AG04450 (cell line): ENCODE measurements at places on chromosomes 12 and 14. TPM values are rescaled to one million over a fixed set of nuclear protein-coding genes. Genes with fewer than 3 reads are reported as not detected.

DNA sequence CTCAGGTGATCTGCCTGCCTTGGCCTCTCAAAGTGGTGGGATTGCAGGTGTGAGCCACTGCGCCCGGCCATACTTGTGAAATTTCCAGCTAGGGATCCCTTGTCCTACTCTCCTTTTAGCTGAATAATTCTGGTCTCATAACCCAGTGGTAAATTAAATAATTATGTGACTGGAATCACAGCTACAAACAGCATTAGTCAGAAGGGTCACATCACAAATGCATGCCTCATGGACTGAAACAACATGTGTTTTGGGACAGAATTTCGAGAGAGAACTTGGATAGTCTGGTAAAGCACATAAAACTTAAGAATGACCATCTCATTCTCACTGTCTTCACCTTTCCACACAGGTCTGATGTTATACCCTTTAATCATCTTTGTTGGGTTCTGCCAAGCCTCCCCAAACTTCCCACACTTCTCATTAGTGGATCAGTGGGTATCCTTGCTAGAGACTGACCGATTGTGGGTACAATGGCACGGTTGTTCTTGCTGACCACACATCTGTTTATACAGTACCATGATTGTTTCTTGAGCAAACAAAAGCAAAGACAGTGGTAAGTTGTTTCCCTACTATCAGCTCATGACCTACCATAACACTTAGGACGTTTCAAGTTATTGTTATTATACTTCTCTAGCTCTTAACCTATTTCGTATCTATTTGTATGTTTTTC is 5.1 kb downstream of the GPRC5D start:
- DNase-seq: no peak

DNA sequence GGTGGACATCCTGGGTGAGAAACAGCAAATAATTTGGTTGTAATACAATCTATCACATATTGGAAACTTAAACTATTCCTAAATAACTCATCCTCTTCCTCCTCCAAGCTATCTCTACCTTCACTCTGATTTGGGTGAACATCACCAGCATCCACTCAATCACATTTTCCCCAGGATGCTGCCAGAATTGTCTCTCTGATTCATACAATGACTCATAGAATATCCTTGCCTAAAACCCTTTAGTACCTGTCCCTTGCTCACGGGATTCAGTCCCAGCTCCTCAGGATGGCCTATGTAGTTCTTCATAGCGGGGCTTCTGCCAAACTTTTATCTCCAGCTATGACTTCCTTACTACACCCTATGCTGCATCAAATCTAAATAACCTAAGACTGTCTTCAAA is 146.8 kb downstream of the EMP1 start:
- no peak for DNase-seq

DNA sequence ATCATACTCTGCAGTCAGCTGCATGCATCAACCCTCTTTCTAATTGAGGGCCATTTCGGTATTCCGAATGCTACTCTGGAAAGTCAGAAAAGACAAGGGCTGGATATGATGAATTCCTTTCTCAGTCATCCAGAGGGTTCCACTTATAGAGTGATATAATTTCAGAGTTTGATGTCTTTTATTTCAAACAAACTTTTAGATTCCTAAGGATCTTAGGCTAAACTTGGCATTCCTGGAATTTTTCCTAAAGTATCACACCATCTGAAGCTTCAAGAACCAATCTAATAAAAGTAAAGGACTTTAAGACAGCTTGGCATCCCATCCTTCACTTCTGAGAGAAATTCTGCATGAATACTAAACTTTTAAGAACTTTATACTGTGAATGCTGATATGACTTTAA is 69.3 kb upstream of the KCNJ8 start:
- DNase-seq: no peak

DNA sequence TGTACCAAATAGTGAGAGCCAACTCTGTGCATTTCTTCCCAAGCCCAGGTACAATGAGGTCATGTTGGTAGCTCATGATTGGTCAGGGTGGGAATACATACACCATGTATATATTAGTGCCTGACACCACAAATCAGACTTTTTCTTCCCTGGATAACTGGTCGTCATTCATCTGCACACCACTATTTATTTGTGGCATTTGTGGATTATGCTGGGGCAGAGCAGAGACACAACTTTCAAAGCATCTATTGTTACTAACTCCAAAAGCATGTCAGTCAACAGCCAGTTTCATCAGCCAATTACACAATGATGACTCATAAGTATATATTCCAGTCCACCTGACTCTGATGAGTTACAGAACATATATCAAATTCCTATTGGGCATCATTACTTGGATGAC is 181.7 kb downstream of the ADAMTS20 start:
- peak; percentile 18 for DNase-seq

DNA sequence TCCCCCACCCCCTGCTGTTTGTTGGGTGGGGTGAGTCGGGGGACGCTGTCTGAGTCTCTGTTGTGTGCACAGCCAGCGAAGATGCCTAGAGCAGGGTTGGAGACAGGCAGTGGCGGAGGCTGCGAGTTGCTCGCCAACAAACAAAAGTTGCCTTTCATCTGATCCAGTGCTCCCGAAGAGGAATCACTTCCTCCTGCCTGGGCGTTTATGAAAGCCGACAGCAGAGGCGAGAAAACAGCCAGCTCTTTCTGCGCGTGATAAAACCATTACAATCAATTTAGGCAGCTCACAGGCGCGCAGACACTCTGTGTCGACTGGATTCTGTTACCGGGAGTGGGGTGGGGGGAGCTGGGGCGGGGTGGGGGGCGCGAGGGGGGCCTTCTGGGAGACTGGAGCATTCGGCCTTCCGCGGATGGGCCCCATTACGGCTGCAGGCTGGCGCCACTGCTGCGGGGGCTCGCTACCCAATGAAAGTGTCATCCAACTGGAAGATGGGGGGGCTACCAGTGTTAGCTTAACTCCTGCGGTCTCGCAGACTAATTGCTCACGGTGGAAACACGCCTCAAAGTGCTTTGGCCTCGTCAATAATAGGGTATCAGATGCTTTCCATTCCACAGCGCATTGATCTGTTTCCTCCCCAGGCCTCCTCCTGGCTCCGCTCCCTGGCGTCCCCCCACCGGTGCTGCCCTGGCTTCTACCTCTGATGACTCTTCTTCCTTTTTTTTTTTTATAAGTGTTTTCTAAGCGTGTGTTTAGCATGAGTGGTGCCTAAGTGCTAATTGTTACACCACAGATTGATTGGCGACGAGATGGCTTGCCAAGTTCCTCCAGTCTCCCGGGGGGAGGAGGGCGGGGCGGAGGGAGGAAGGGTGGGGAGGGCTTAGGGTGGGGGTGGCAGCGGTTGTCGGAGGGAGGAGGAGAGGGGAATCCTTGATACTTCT is 678.4 kb downstream of the MED13L start:
- DNase-seq: no peak

DNA sequence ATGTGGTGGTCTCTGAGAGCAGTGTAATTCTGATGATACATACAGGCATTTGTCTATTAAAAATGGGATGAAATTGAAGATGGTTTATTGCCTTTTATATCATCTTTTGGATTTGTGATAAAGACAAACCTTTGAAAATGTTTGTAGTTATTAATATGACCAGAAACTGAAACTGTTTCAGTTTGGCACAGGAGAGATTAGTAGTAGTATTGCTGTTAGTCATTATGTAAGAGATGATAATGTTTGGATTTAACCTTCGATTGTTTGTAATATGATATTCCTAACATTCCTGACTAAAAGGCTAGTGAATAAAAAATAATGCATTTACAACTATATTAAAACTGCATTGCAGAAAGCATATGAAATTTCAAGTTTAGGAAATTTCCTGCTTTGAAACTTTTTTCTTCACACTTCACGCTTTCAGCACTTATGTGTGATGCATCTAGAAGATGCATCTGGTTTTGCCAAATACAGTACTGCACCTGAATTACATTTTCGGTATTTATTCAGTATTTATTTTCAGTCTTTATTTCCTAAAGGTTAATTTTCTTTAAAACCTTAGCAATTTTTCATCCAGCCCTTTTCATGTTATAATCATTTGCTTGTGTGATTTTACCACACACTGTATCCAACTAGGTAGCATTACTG is 25.5 kb downstream of the ADIPOR2 start:
- DNase-seq: no peak

Gene MMP14
- polyA plus RNA-seq: 365 and 448 TPM in 2 replicates

Gene KRT83
- 0.04 TPM in 1 of 2 replicates, not detected in the other for polyA plus RNA-seq

Gene KRT73
- polyA plus RNA-seq: not detected in 2 replicates

Gene TPPP2
- polyA plus RNA-seq: not detected in 2 replicates
